ENCODE measurements at places on chromosomes 16 and 17.

GRCh38 chr17:54968988-54969332, 395 bp downstream of the STXBP4 start:
- DNase-seq, result no peak

GRCh38 chr16:88045820-88046303, 94.6 kb downstream of the BANP start:
- no peak for DNase-seq

DNA sequence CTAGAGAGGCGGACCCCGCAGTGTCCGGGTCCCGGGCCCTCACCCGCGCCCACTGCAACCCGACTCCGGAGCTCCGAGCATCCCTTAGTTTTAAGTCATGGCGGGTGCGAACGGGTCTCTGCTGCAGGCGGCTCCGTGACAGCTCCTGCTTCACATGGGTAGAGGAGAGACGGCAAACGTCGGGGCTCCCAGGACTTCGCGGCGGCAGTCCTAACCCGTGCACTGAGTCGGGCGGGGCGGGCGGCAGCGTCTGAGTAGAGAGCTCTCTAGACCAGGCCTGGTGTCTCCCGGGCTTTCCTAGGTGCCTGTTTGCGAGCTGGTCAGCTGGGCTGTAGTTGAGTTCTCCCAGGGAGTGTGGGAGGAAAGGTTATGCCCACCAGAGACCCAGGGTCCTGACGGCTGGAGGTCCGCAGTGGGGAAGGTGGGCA, 345 bp downstream of the TSC2 start:
- no peak for DNase-seq

DNA sequence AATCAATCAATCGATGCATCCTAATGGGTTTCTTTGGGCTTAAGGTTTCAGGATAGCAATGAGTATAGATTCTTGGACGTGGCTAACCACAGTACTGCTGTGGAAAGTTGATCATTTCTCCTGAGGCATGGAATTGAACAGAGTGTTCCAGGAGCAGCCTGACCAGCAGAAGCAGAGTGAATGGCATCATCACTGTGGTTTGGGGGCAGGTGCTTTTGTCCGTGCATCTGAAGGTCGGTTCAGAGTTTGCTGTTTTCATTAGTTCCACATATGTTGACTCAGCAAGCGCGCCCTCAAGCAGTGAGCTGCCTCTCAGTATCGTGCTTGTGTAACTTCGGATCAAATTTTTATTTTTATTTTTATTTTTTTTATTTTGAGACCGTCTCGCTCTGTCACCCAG, 24.9 kb downstream of the KIAA0513 start:
- no peak for DNase-seq

GRCh38 chr17:29048440-29049368, 5.8 kb downstream of the PIPOX start:
- no peak for DNase-seq

- no peak for DNase-seq
These were observed 5.7 kb upstream of the C1QTNF8 start for GRCh38 chr16:1101573-1102332.

- DNase-seq, result no peak
These were observed 30.0 kb upstream of the USP22 start for GRCh38 chr17:21072745-21073197.

GRCh38 chr17:36938566-36939051, 1.3 kb downstream of the LHX1 start:
- DNase-seq, result no peak

DNA sequence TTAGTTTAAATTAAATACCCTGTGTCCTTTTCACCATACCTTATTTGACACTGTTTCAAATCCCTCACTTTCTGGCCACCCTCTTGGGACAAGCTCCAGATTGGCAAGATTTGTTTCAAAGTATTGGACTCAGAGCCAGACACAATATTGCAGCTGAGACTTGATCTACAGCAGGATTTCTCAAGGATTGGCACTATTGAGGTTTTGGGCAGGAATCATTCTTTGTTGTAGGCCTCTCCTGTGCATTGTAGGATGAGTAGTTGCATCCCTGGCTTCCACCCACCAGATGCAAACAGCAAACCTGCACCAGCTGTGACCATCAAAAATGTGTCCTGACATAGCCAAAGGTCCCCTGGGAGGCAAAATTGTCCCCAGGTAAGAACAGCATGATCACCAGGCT, 181.2 kb downstream of the CHD9NB start:
- DNase-seq, result no peak

GRCh38 chr17:79031996-79032875, 8.3 kb downstream of the C1QTNF1 start:
- DNase-seq, result no peak

DNA sequence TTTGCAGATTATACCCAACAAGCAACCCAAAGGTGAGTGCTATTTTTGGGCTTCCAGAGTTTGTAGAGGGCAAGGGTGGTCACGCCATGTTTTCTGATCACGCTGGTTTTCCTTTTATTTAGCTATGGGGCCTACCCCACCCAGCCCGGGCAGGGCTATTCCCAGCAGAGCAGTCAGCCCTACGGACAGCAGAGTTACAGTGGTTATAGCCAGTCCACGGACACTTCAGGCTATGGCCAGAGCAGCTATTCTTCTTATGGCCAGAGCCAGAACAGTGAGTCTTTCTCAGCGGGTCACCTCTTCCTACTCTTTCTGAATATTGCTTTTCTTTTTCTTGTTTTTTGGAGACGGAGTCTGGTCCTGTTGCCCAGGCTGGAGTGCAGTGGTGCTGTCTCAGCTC, 2.5 kb downstream of the FUS start:
- DNase-seq, result no peak

DNA sequence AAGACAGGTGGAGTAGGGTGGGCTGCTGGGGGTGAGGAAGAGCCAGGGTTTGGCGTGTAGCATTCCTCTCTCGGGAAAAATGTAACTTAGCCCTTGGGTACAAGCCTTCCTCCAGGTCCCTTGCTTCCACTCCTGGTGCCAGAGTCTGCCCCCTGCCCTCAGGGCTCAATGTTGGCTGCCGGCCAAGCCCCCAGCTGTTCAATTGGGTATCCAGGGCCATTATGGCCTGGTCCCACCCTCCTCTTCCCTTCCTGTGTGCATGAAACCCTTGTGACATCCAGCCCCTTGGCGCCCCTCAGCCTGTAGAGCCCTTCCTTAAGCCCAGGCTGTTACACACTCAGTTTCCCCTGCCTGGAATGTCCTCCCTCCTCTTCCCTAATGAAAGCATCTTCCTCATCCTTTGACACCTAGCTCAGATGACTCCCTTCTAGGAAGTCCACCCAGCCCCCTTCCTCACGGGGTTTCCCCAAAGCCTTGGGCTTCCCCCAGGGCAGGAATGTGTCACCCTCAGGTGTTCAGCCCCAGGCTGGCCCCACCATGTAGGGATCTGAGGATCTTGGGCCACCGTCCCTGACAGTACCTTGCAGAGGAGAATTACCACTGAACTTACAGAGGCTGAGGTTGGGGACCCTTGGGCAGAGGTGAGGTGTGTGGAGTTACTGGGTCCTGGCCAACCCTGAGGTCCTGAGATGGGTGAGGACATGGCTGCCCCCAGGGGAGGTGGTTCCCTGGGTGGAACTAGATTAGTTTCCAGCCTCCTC, 30.0 kb downstream of the B9D1 start:
- no peak for DNase-seq

DNA sequence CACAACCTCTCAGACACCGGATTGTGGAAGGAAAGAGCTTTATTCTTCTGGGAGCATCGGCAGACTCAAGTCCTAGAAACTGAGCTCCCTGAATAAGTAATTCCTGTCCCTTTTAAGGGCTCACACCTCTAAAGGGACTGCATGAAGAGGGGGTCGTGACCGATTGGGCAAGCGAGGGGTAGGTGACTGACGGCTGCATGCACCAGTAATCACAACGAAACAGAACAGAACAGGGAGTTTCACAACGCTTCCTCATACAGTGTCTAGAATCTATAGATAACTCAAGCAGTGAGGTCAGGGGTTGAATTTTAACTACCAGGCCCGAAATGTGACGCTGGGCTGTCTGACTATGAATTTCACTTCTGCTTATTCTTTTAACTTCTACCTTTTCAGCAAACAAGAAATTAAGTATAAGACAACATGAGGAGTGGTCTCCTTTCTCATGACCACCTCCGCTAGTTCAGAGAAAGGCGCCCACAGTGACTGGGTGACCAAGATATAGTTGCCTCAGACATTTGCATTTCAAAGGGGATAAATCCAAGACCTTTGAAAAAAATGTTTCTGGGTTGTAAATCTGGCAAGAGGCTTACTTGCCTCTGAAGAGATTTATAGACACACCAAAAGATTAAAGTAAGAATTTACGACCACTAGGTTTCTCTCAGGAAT, 88.4 kb upstream of the ATF7IP2 start:
- DNase-seq, result no peak

DNA sequence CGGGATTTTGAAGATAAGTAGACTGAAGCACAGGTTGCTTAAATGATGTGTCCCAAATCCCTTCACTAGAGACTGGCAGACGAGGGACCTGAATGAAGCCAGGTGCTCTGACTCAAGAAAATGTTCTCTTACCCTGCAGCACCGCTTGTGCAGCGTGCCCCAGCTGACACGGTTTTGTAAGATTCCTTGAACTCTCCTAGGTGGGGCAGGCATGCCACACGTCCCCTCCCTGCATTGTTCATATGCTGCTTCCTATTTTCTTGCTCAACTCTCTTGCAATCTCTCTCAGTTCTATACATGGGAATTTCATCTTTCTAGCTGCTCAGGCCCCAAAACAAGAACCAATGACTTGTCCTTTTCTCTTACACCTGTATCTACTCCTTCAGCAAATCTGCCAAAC, 22.1 kb upstream of the HNF1B start:
- no peak for DNase-seq

DNA sequence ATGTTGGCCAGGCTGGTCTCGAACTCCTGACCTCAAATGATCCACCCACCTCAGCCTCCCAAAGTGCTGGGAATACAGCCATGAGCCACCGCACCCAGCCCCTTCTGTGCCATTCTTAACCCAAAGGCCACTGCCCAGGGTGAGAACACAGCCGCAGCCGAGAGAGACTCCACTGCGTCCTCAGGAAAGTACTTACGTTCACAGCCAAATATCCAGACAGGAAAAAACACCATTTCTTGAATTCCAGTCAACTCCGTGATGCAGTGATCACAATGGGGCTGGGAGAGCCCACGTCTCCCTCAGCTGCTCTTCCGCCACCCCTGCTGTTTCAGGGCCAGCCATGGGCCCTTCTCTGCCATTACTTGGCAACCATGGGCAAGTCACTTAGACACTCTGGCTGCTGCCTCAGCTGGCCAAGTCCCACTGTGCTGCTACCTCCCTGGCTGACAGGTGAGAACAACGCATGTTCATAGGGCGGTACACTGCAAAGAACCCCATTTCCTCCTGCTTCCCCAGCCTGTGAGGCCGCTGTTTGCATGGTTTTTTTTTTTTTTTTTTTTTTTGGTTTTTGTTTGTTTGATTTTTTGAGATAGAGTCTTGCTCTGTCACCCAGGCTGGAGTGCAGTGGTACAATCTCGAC, 4.3 kb downstream of the CDIP1 start:
- no peak for DNase-seq

DNA sequence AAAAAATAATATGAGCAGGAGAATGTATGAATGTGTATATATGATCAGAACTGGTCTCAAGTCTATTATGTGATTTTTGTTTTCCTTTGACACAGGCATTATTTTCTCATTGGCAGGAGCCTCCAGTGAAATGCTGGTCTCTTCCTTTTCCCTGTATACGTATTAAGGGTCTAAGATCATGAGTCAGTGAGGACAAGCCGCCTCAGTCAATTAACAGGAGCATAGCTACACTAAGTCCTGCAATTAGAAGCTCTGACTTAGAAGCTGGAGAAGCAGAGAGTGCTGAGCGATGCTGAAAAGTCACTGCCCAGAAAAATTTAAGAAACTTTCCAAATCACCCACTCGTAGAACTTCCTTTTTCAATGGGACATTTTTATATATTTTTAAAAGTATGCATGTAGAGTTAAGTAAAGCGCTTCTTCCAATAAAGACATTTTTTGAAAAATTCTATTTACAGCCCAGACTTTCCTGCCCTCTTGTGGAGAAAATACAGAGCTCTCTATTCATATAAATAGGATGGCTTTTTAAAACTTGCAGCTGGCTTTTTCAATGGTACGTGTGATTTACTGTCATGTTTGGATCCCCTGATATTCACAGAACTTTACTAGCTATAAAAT, 70.2 kb upstream of the PSMD7 start:
- DNase-seq, result no peak

DNA sequence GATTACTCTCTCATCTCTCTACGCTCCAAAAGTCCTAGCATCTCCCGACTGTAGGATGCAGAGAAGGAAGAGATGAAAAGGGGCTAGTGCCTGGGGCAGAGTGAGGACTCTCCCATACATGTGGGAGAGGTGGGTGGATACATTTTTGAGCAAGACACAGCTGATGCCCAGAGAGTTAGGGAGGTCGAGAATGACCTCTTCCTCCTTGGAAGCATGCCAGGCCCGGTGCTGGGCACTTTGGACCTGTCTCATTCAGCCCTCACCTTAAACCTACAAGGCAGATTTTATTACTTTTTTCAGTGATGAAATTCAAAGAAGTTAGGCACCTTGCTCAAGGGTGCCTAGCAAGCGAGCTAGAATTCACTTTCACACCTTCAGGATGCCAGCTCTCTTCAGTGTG, 38.2 kb downstream of the WSCD1 start:
- no peak for DNase-seq

- DNase-seq, result no peak
These were observed 1.1 kb upstream of the TFAP4 start for GRCh38 chr16:4273858-4274311.

DNA sequence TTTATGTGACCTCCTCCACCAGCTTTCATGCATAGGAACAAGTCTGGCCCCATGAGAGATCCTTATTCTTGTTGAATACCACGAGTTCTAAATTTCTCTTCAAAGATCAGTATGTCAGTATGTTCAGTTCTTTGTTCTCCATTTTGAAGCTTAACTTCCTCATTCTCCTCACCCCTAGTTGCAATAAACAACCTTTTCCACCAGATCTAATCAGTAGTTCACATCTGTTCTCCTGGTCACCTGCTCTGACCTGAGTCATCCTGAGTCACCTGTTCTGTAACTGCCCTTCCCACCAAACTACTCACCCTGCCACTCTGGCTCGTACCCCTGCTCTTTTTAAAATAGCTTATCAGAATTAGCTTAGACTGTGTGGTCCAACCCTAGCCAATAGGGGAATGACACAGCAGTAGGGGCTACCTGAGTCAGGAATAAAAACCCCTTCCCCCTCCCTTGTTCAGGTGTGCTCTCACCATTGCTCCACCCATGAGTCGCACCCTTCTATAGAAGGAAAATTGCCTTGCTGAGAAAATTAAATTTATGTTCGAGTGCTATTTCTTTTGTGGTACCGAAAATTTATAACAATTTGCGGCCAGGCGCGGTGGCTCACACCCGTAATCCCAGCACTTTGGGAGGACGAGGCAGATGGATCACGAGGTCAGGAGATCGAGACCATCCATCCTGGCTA, 94.6 kb downstream of the EMP2 start:
- DNase-seq, result no peak

- no peak for DNase-seq
These were observed 6.3 kb downstream of the CNTD1 start for GRCh38 chr17:42804918-42805367.

DNA sequence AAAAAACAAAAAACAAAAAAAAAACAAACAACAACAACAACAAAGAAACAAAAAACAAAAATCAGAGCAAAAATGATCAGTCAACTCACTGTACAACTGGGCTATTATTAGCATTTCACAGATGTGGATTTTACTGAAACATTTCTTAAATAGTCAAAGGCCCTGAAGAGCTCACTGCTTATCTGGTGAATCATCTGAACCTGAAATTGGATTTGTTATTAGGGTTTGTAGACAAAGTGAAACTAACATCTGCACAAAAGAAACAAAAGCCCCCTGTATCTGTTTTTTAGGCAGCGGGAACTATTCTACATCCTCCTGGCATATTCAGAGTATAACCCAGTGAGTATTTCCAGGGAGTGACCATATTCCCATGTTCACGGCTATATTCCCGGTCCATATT, 32.6 kb upstream of the KSR1 start:
- DNase-seq, result no peak

GRCh38 chr16:80408014-80408413, 132.8 kb upstream of the DYNLRB2 start:
- DNase-seq, result no peak
